ENCODE measurements at places on chromosomes 1 and 21. TPM values are rescaled to one million over a fixed set of nuclear protein-coding genes. Genes with fewer than 3 reads are reported as not detected.

The CASP9 gene
- total RNA-seq: 9.4 TPM

The FMO2 gene
- total RNA-seq: 183 TPM

The SKI gene
- total RNA-seq: 114 TPM

The NGF gene
- 17.2 TPM for total RNA-seq

The DNM3 gene
- total RNA-seq: 16.2 TPM

The FCGR3B gene
- total RNA-seq: 6.3 TPM

The OLFML3 gene
- total RNA-seq: 19.8 TPM

The ATAD3B gene
- total RNA-seq: 21.5 TPM

The OR2G6 gene
- total RNA-seq: not detected

- DNase-seq: no peak
Observed at GRCh38 chr1:230459465-230459864, 33.3 kb upstream of the PGBD5 start.

GRCh38 chr1:168759077-168759476 lies 30.1 kb upstream of the DPT start:
- DNase-seq: no peak

GRCh38 chr1:154418062-154418921 lies 13.1 kb downstream of the IL6R start:
- DNase-seq: peak; percentile 44

DNA sequence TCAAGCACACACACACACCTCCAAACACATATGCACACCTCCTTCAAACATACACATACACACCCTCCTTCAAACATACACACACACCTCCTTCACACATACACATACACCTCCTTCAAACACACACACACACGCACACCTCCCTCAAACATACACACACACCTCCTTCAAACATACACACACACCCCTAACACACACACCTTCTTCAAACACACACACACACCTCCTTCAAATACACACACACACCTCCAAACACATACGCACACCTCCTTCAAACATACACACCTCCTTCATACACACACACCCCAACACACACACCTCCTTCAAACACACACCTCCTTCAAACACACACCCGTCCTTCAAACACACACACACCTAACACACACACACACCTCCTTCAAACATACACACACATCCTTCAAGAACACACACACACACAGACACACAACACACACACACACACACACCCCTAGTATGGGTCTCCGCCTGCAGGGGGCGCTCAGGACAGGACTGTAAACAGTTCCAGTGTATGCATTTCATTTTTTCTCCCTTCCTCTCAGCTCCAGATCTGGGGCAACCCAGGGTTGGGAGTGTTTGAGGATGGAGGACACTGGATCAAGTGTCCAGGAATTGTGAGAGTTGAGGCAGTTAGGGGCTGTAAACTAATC lies 12.1 kb downstream of the LGR6 start:
- no peak for DNase-seq

DNA sequence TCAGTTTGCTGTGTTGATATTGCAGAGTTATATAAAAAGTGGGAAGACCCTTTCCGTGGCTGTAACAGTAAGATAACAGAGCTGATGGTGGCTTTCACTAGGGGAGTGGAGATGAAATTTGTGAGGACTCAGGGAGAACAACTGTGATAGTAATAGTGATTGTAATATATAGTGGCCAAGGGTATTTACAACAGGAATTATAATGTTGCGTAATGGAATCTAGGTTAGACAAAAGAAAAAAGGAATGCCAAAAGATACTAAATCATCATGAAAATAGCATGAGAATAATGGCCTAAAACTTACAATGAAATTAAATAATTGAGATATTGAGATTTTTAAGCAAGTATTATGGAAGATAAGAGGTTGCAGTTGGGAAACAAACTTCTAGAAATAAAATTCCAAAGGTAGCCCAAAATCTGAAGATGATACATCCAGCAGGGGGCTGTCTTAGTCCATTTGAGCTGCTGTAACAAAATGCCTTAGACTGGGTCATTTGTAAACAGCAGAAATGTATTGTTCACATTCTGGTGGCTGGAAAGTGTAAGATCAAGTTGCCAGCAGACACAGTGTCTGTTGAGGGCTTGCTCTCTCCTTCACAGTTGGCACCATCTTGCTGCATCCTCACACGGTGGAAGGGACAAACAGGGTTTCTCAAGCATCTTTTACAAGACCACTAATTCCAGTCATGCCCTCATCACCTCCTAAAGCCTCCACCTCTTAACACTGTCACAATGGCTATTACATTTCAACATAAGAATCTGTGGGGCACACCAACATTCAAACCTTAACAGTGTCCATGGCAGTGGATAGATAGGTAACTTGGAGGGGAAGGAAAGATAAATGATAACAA lies 711.2 kb downstream of the MRPL39 start:
- no peak for DNase-seq

- no peak for DNase-seq
Observed at GRCh38 chr1:19484338-19484797, 971 bp downstream of the CAPZB start.

DNA sequence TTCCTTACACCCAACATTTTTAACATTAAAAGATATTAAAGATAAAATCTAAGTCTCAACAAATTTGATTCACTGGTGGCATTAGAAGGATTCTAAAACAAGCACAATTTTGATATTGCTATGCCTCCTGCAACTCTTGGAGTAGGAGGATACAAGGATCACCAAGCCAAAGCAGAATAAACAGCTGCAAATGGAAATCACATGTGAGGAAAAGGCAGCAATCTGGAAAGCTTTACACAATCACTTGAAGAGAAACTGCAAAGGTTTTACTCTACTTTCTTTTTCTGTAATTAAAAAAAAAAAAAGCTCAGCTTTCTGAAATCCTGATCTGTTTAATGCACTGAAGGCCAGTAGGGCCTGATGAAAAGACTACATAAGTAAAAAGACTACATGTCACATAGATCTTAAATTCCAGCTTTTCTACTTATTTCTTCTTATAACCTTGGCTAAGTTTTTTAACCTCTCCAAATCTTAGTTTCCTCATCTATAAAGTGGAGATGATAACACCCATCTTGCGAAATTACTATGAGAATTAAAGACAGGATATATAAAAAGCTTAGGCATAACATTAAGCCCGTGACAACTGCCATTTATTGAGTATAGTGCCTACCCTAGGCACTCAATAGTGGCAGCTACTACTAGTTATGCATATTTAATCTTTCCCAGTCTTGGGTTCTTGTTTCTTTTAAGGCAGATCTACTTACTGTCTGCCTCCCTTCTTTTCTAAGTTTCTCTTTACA lies 73.5 kb downstream of the EPS15 start:
- no peak for DNase-seq

DNA sequence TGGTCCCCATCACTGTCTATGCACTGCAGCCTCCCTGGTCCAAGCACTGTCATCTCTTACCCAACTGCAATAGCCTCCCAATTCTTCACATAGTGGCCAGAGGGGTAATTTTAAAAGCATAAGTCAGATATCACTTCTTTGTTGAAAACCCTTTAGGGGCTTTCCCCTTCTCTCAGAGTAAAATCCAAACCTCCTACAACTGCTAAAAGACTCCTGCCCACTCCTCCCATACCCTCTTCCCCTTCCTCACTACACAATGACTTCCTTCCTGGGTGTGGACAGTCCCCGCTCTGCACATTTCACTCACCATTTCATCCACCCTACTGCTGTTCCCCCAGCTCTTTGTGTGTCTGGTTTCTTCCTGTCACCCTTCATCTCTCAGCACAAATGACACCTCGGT lies 8.3 kb downstream of the MCOLN2 start:
- DNase-seq: no peak

GRCh38 chr1:184972315-184973055 lies 1.8 kb downstream of the NIBAN1 start:
- DNase-seq: no peak

DNA sequence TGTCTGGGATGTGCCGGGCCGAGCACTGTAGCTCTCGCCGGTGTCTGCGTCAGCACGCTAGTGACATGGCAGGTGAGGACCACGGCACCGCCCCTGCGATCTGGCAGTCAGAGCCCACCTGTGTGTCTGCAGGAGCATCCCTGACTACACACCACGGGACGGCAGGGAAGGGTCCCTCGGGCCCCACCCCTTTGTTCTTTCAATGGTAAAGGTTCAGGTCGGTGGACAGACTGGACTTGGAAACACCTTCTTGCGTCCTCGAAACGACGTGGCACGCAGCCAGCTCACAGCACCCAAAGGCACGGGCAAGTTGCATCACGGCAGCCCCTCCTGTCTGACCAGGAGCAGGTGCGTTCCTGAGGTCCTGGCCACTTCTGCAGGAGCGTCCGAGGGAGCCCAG lies 3.7 kb upstream of the SAMD11 start:
- DNase-seq: peak; percentile 53

GRCh38 chr1:40626383-40626770 lies 39.1 kb downstream of the RIMS3 start:
- no peak for DNase-seq

DNA sequence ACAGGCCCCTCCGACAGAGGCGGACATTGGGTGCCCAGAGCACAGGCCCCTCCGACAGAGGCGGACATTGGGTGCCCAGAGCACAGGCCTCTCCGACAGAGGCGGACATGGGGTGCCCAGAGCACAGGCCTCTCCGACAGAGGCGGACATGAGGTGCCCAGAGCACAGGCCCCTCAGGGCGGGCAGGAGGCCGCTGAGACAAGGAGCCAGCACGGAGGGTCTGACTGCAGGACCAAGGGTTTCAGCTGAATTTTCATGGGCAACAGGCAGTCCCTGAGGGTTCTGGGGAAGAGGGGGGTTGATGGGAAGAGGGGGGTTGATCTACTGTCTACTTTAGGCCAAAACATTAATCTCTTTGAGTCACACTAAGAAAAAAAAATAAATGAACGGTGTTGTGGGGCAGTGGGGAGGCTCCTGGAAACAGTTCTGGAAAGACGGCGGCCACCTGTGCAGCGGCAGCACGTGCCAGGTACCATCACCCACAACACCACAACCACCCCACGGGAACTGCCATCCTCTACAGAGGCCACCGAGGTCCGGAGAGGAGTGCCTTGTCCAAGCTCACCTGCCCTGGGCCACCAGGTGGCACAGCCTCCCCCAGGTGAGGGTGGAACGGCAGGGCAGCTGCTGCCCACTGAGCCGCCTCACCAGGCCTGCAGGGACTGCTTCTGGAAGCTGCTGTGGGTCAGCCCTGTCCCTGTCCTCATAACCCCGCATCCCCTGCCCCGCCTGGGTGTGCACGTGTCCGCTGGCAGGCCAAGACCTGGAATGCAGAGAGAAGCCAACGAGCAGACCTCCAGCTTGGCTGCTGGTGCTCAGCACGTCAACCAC lies 20.5 kb downstream of the PRDM15 start:
- DNase-seq: no peak

GRCh38 chr1:173503391-173503790 lies 26.3 kb downstream of the PRDX6 start:
- DNase-seq: no peak

- no peak for DNase-seq
Observed at GRCh38 chr1:201745023-201745422, 83.9 kb upstream of the IPO9 start.

DNA sequence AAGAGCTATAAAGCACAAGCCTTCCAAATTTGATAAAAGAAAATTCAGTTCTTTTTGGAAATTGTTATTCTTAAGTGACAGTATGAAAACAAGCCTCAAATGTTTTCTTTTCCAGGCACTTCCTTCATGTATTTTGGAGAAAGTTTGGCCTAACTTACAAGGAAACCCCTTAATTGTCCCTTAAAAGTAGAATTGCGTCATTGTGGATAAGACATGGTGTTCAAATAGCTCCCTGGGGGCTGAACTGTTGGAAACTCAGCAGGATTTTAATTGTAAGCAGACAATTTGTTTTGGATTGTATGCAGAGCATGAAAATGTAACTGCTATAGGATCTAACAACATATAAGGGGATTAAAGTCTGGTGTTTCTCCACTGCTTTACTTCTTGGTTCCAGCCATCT lies 35.4 kb upstream of the FGGY start:
- no peak for DNase-seq

- DNase-seq: no peak
Observed at GRCh38 chr1:115330480-115331013, 7.5 kb downstream of the NGF start.

- no peak for DNase-seq
Observed at GRCh38 chr1:246179401-246179800, 327.7 kb downstream of the SMYD3 start.

GRCh38 chr1:6474815-6475282 lies 8.9 kb upstream of the TNFRSF25 start:
- DNase-seq: no peak

DNA sequence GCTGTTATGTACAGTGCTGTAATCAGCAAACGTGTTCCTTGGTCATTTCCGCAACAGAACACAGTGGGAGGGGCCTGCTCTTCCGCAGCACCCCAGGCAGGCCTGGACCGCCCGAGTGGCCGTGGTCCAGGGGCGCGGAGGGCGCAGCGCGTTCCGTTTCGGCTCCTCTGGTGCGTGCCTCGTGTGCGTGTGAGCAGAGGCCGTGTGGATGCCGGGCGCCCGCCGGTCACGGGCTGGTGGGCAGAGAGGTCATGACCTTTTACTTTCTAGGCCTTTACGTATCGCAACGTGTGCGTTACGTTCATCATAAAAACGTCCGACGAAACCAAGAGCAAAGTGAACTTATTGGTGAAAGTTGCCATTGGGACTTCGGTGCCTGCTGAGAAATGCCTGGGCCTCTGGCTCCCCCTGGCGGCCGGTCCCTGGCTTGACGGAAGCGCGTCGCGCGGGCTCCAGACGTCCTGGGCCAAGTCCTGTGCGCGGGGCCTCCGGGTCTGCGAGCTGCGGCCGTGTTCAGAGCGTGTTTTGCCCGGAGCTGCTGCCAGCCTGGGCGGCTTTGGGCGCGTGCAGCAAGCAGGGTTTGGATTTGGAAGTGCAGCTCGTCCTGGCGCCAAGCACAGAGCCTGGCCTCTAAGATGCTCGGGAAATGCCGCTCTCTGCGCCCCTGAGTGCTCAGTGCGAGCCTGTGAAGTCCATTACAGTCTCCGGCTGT lies 34.4 kb downstream of the COL18A1 start:
- peak; percentile 90 for DNase-seq

GRCh38 chr1:246786606-246787238 lies 62.5 kb downstream of the SCCPDH start:
- no peak for DNase-seq

GRCh38 chr1:86207323-86207722 lies 50.8 kb upstream of the COL24A1 start:
- DNase-seq: no peak

GRCh38 chr1:202029171-202029665 lies 18.8 kb downstream of the ELF3 start:
- no peak for DNase-seq

DNA sequence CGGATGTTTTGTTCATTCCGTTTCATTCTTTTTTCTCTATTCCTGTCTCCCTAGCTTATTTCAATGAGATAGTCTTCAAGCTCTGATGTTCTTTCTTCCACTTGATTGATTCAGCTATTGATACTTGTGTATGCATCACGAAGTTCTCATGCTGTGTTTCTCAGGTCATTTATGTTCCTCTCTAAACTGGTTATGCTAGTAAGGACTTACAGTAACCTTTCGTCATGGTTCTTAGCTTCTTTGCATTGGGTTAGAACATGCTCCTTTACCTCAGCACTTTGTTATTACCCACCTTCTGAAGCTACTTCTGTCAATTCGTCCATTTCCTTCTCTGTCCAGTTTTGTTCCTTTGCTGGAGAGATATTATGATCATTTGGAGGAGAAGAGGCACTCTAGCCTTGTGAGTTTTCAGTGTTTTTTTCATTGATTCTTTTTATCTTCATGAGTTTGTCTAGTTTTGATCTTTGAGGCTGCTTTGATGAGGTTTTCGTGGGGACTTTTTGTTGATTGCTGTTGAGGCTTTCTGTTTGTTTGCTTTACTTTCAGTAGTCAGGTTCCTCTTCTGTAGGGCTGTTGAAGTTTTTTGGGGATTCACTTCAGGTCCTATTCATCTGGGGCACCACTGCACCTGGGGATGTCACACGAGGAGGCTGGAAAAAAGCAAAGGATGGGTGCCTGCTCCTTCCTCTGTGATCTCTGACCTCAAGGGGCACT lies 496.9 kb upstream of the LRRC7 start:
- DNase-seq: no peak

Data from aorta (tissue), 5 donors.